ENCODE measurements at places on chromosomes 2 and 18. TPM values are rescaled to one million over a fixed set of nuclear protein-coding genes. Genes with fewer than 3 reads are reported as not detected.

DNA sequence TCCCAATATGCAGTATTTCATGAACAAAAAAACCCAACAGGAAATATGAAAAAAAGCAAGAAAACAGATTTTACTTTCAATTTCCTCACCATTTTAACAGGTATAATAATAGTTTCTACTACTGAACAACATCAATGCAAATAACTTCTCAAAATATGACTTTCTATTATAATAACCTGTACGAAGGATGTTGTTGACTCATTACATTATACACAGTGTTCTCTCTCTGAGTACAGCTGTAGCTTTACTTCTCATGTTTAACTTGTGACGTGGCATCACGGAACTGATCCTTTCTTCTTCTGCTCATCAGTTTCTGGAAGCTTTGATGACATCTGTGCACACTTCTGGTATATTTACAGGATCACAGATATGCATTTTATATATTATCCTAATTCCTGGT lies 40.0 kb downstream of the FAM228A start:
- DNase-seq, result no peak

DNA sequence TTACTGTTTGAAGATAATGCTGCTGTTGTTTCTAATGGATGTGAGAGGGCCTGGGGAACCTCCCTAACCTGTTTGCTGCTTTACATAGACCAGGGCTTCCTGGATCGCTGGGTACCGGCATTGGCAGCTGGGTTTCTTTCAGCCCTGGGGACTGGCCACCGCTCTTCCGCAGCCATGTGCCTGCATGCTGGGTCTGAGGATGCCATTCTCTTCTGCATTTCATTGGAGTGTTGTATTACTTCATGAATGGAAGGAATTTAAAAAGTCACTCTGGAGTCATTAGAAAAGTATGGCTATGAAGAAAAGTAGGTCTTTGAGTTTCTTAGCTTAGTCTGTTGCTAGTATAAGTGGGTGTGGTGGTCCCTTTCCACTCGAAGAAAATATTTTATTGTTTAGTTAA lies 107.3 kb upstream of the MGAT5 start:
- DNase-seq, result peak; percentile 49

- DNase-seq, result no peak
Measured at GRCh38 chr2:19256121-19256601, 102.3 kb downstream of the OSR1 start.

GRCh38 chr2:61887717-61888266 lies 664 bp downstream of the CCT4 start:
- DNase-seq, result peak; percentile 50

GRCh38 chr2:23596316-23596885 lies 211.4 kb downstream of the KLHL29 start:
- DNase-seq, result no peak

DNA sequence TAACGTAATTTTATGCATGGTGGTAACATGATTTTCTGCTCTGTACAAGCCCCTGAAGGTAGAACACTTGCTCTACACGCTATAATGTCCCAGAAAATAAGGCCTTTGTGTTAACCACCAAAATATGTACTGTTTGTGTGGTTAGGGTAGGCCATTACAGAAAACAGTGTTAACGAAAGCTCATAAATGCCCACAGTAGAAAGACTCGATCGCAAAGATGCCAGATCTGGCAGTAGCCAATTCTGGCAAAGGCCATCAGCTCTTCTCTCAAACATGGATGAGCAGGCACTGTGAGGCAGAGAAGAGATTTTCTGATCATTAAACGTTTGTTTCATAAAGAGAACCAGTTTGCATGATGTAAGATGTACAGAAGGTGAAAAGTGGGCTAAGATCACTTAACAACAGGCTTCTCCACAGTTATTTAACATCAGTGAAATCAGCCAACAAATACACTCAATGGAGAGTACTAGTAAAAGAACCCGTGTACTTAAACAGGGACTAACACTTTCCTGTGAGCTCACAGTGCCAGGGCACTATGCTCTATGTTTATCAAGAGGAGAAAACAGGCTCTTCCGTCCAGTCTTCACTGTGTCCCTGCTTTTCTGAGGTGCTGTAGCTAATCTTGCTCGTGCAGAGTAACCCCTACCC lies 80.3 kb downstream of the SPRED2 start:
- no peak for DNase-seq

GRCh38 chr2:232668805-232669444 lies 28.2 kb upstream of the GIGYF2 start:
- peak; percentile 38 for DNase-seq

DNA sequence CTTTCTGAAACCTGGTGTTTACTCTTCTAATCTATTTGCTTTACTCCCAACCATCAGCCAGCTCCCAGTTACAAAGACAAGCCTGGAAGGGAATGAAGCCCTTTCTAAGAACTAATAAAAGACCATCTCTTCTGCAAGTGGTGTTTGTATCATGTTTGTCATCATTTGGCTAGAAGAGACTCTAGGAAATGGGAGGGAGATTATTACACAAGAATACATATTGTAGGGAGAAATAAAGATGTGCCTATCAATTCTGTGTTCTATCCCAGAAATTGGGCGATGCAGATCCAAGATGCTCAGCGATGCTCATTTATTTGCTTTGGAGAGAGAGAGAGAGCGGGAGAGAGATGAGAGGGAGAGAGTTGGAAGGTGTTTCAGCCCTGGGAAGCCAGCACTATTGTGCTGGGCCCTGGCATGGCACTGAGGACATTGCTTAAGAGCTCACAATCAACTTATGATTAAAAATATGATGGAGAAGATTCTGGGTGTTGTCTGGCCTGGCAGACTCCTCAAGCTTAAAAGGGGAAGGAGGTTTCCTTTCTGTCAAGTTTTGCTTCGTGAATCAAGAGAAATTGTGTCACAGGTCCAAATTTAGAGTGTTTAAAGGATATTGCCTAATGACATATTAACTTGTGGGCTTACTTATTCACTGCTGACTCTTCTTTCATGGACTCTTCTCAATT lies 41.8 kb upstream of the AFF3 start:
- no peak for DNase-seq

DNA sequence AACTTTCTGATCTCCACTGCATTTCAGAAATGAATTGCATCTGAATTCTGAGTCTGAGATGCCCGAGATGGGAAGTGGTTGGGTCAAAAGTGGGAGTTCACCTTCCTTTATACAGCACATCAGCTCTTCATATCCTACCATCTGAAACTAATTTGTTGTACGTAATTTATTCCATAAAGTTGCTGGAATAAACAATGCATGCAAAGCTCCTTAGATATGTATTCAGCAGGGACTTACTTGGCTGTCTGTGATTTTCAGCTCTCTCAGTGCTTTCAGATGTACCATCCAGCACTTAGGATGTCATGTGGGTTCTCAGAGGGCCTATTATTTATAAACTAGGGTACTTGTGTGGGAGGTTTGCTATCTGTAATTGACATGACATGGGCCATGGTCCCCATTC lies 46.9 kb upstream of the EFEMP1 start:
- DNase-seq, result peak; percentile 43

- no peak for DNase-seq
Measured at GRCh38 chr2:54529935-54530334, 73.8 kb downstream of the SPTBN1 start.

The NFE2L2 gene
- total RNA-seq, result 92.3 TPM

The ALLC gene
- total RNA-seq, result not detected

The USP37 gene
- total RNA-seq, result 30.8 TPM

The ABCB11 gene
- total RNA-seq, result not detected
